SJSA1 (cell line): ENCODE measurements at places on chromosomes 16 and 17. TPM values are rescaled to one million over a fixed set of nuclear protein-coding genes. Genes with fewer than 3 reads are reported as not detected.

Gene NACA2
- total RNA-seq: not detected in 2 replicates

DNA sequence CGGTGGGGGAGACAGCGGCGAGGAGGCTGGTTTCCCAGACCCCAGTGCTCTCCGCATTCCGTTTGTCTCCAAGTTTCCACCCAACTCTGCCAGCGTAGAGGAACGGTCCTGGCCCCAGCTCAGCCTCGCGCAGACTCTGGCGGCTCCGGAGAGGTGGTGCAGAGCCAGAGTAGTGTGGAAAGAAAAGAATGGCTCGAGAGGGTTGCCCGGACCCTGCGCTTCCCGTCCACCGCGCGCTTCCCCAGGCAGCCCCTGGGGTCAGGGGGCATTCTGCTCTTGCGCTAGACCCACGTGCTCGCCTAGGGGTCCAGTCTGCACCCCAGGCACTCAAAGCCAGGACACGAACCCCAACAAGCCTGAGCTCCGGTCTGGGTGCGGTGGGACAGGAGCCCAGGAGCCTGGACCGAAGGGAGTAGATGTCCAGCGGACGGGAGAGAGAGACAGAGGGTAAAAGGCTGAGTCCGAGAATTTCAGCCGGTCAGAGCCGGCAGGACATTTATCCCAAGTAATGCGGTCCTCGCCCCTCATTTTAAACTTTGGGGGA, 3.8 kb downstream of the PMP22 start:
- peak overlapping the region; percentile 74 for H3K27ac ChIP-seq
- DNase-seq: peak; percentile 80
- H3K36me3 ChIP-seq: peaks cover 52% of the 10 kb centered on the region
- no peaks in the 10 kb centered on the region for H3K27me3 ChIP-seq
- H3K4me3 ChIP-seq: peak overlapping the region; percentile 57

- peaks cover 43% of the 10 kb centered on the region for H3K36me3 ChIP-seq
- peak overlapping the region; percentile 87 for H3K27ac ChIP-seq
- peak; percentile 70 for DNase-seq
- H3K4me1 ChIP-seq: peaks cover 19% of the 10 kb centered on the region
- H3K4me3 ChIP-seq: peak overlapping the region; percentile 93
These were observed 747 bp downstream of the ATXN7L3 start for GRCh38 chr17:44198721-44199552.

- no peaks in the 10 kb centered on the region for H3K27me3 ChIP-seq
- H3K36me3 ChIP-seq: peaks cover 22% of the 10 kb centered on the region
- H3K4me1 ChIP-seq: peaks cover 28% of the 10 kb centered on the region
- no peak overlapping the region for H3K4me3 ChIP-seq
These were observed 165.6 kb upstream of the RPH3AL start for GRCh38 chr17:518047-518735.

GRCh38 chr16:83808573-83809014, 816 bp downstream of the HSBP1 start:
- DNase-seq: no peak
- peak overlapping the region; percentile 92 for H3K4me3 ChIP-seq
- no peaks in the 10 kb centered on the region for H3K27me3 ChIP-seq
- H3K4me1 ChIP-seq: peaks cover 18% of the 10 kb centered on the region
- peak overlapping the region; percentile 62 for H3K27ac ChIP-seq

DNA sequence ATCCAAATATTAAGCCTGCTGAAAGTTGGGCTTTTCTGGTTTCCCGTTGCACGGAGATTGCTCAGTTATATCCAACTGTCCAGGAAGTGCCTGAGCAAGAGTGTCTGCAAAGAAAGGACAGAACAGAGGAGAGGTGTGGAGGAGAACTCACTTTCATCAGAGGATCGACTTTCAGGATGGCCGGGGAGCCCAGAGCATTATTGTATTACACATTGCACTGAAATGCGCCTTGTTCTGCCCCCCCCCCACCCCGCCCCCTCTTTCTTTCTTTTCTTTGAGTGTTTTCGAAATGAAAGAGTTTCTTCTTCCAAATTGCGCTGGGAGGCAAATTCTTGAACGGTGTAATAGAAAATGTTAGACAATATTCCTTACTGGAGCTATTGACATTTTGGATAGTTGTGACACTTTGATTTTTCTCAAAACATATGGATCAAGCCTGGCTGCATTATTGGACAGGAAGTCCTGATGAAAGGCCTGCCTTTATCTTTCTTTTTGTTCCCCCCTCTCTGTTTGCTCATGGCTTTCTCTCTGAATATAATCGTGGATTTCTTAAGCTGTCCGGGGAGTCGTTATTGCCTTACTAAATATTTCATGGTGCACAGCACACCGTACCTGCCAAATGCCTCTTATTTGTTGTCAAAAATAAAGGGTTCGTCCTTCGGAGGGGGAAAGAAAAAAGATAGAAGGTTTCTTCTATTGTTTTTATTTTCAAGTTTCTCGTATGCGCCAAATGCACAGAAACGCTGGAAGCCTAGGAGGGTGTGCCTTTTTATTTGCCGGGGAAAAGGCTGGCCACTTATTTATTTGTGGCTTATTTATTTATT, 110.8 kb downstream of the IRX3 start:
- H3K36me3 ChIP-seq: no peaks in the 10 kb centered on the region
- no peaks in the 10 kb centered on the region for H3K4me1 ChIP-seq
- no peak for DNase-seq
- no peak overlapping the region for H3K4me3 ChIP-seq
- H3K27ac ChIP-seq: no peak overlapping the region

DNA sequence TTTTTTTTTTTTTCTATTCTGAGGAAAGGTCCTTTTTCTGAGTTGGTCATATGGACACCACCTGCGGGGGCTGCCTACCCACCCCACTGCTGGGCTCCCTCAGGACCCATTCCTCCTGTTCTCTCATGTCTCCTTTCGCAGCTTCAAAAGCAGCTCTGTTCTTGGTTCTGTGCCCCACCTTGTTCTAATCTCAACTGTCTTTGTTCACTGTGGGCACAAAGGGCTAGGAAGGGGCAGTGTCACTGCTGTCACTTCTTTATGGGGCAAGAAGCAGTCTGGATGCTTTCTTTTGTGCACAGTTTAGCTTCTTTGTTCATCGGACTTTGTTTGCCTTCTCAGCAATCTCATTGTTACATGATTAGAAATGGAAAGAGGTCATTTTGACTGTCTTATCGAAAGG, 7.1 kb downstream of the GOSR2 start:
- H3K27me3 ChIP-seq: no peaks in the 10 kb centered on the region; the same call in 1 of the 2 replicates
- no peak overlapping the region for H3K4me3 ChIP-seq
- H3K4me1 ChIP-seq: peaks cover 17% of the 10 kb centered on the region; the same call in 1 of the 2 replicates
- no peak for DNase-seq
- peaks cover 77% of the 10 kb centered on the region for H3K36me3 ChIP-seq

DNA sequence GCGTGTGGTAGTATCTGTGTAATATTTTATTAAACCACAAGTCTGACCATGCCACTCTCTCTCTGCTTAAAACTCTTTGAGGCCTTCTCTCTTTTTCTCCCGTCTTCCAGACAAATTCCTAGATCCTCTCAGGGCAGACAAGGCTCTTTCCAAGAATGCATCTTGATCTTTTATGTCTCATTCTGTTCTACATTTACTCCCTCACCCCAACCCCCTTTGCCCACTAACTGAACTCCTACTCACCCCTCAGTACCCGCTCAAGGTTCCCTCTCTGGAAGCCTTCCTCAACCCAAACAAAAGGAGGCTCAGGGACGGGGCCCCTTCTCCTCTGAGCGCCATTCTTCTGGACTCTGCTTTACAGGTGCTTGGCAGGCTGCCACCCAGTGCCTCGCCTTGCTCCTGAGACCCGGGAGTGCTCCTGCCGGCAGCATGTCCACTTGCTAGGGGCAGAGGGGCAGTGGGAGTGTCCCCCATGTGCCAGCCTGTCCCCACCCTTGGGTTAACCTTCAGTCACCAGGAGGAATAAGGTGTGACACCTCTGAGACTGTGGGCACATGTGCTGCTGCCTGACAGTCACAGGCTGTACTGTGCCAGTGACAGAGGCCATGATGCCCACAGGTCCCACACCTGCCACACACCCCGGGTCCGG, 9.2 kb downstream of the SLC13A2 start:
- no peak for DNase-seq
- peaks cover 13% of the 10 kb centered on the region; the same call in 1 of the 2 replicates for H3K27me3 ChIP-seq
- H3K4me3 ChIP-seq: no peak overlapping the region
